IMR-90 (cell line): ENCODE measurements at places on chromosomes 3 and 15. TPM values are rescaled to one million over a fixed set of nuclear protein-coding genes. Genes with fewer than 3 reads are reported as not detected.

TF gene
- total RNA-seq: not detected in 2 replicates

AADACL2 gene
- total RNA-seq: not detected in 2 replicates

- H3K27me3 ChIP-seq: no peaks in the 10 kb centered on the region
- peak; percentile 28 for DNase-seq
- H3K4me1 ChIP-seq: peaks cover 29% of the 10 kb centered on the region
Observed at GRCh38 chr3:51391566-51392354, 675 bp downstream of the RBM15B start.

GRCh38 chr15:87733541-87733941 lies 523.0 kb downstream of the NTRK3 start:
- no peaks in the 10 kb centered on the region for H3K36me3 ChIP-seq
- H3K27ac ChIP-seq: no peak overlapping the region
- DNase-seq: no peak
- no peak overlapping the region for H3K4me3 ChIP-seq

- H3K27ac ChIP-seq: no peak overlapping the region
- H3K27me3 ChIP-seq: no peaks in the 10 kb centered on the region
- H3K36me3 ChIP-seq: no peaks in the 10 kb centered on the region
- peak; percentile 75 for DNase-seq
- peaks cover 2% of the 10 kb centered on the region; the same call in 1 of the 2 replicates for H3K4me1 ChIP-seq
- H3K4me3 ChIP-seq: no peak overlapping the region
Observed at GRCh38 chr3:41673650-41674049, 288.3 kb downstream of the ULK4 start.

- no peaks in the 10 kb centered on the region for H3K27me3 ChIP-seq
- H3K4me1 ChIP-seq: 0 out of 2 replicates have a peak, but pooled peaks cover 2% of the 10 kb centered on the region
Observed at GRCh38 chr15:94395640-94396039, 164.3 kb downstream of the MCTP2 start.

MORF4L1 gene
- total RNA-seq: 217 and 485 TPM in 2 replicates

DNA sequence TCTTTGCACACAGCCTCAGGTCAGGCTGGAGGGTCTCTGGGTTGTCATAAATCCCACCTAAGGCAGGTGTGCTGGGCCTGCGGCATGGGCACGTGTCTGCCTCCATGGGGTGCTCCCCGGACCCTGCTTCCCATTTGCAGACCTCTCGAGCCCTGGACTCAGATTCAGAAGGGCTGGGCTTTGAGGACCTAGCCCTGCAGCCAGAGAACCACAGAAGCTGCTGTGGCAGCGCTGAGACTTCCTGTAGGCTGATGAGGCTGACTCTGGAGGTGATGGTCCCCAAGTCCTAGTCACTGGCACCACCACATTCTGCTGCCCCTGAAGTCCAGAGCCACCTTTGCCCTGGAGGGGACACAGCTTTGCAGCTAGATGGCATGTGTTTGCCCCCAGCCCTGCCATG lies 156.4 kb downstream of the LRRC28 start:
- H3K4me1 ChIP-seq: peaks cover 10% of the 10 kb centered on the region
- no peak for DNase-seq
- no peaks in the 10 kb centered on the region for H3K27me3 ChIP-seq
- no peaks in the 10 kb centered on the region for H3K36me3 ChIP-seq
- no peak overlapping the region for H3K4me3 ChIP-seq

FAN1 gene
- 12.4 and 15.0 TPM in 2 replicates for total RNA-seq

DNA sequence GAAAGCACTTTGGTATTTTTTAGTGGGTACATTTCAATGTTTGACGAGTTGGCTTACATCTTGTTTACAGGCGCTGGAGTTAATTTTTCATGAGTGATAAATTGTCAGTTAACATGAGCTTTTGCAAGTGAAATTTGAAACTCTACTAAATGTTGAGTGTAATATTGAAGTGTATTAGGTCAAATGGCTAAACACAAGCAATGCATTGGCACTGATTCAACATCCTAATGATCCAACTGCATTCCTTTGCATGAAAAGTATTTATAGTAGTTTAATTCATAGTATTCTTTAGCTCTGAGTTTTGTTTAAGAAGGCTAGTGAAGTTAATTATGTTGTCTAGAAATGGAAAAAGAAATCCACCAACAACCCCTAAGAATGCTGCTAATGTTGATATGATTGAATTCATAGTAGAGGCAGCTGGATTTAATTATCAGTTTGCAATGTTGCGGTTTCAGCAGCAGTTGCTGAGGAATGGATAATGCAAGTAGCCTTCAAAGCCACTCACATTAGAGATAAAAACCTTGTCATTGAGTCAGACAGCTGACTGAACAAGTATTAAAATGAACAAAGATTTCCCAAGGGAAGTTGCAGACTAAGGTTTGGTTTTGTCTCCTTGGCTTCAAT lies 245.6 kb upstream of the GOLIM4 start:
- peak; percentile 91 for DNase-seq
- no peaks in the 10 kb centered on the region for H3K36me3 ChIP-seq
- no peak overlapping the region for H3K27ac ChIP-seq
- no peaks in the 10 kb centered on the region for H3K27me3 ChIP-seq

- H3K27ac ChIP-seq: no peak overlapping the region
- H3K4me3 ChIP-seq: no peak overlapping the region
- peak; percentile 50 for DNase-seq
- H3K27me3 ChIP-seq: no peaks in the 10 kb centered on the region
Observed at GRCh38 chr3:184345317-184346144, 8.1 kb downstream of the FAM131A start.

DNA sequence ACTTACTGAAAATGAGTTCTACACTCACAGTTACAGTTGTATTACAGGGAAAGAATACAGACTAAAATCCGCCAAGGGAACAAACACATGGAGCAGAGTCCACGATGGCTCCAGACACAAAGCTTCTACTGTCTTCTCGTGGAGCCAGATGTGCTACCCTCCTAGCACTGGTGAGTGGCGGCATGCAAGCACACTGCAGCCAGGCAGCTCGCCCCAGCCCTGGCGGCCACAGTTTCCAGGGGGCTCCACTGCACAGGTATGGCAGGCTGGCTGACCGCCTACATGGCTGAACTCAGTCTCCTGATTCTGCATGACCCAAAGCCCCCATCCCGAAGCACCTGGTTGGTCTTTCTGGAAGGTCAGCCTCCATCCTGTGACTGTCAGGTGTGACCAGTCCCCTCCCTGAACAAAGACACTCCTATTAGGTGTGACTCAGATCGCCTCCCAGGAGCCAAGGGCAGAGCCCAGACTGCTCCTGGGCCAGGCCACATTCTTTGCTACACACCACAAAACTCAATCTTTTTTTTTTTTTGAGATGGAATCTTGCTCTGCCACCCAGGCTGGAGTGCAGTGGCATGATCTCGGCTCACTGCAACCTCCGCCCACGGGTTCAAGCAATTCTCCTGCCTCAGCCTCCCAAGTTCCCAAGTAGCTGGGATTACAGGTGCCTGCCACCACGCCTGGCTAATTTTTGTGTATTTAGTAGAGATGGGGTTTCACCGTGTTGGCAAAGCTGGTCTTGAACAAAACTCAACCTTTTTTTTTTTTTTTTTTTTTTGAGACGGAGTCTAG lies 51.5 kb downstream of the CFAP92 start:
- peaks cover 29% of the 10 kb centered on the region for H3K27me3 ChIP-seq
- H3K4me1 ChIP-seq: peaks cover 1% of the 10 kb centered on the region; the same call in 1 of the 2 replicates
- H3K4me3 ChIP-seq: no peak overlapping the region
- H3K36me3 ChIP-seq: no peaks in the 10 kb centered on the region
- H3K27ac ChIP-seq: no peak overlapping the region

MEX3B gene
- 3.6 and 6.7 TPM in 2 replicates for total RNA-seq

DNA sequence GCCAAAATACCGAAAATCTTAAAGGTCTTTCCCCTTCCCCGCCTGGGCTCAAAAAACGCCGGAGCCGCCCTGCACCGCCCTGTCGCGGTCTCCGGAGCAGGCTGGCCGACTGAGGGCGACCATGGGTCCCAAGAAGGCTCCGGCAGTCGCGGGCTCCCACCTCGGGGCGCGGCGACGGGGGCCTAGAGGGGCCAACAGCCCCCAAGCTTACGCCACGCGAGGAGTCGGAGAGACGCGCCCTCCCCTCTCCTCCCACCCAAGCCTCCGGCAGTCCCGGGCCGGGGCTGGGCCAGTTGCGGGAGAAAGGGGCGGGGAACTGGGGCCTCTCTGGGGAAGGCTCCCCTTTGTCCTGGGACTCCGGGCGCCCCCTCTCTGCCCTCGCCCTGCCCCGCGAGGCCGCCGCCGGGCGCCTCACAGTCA lies 69.2 kb downstream of the GOLGA8B start:
- H3K36me3 ChIP-seq: no peaks in the 10 kb centered on the region
- H3K4me1 ChIP-seq: no peaks in the 10 kb centered on the region
- no peak overlapping the region; the same call in 1 of the 2 replicates for H3K27ac ChIP-seq
- peak overlapping the region; percentile 49 for H3K4me3 ChIP-seq

WDR93 gene
- total RNA-seq: not detected in 2 replicates

- H3K4me3 ChIP-seq: no peak overlapping the region
- H3K27ac ChIP-seq: no peak overlapping the region
- no peaks in the 10 kb centered on the region for H3K4me1 ChIP-seq
- no peaks in the 10 kb centered on the region for H3K27me3 ChIP-seq
- peaks cover 15% of the 10 kb centered on the region for H3K36me3 ChIP-seq
Observed at GRCh38 chr3:28328188-28329151, 20.1 kb upstream of the ZCWPW2 start.

CHRFAM7A gene
- 0.18 TPM in 1 of 2 replicates, not detected in the other for total RNA-seq
